ENCODE measurements at places on chromosomes 11 and 22.

DNA sequence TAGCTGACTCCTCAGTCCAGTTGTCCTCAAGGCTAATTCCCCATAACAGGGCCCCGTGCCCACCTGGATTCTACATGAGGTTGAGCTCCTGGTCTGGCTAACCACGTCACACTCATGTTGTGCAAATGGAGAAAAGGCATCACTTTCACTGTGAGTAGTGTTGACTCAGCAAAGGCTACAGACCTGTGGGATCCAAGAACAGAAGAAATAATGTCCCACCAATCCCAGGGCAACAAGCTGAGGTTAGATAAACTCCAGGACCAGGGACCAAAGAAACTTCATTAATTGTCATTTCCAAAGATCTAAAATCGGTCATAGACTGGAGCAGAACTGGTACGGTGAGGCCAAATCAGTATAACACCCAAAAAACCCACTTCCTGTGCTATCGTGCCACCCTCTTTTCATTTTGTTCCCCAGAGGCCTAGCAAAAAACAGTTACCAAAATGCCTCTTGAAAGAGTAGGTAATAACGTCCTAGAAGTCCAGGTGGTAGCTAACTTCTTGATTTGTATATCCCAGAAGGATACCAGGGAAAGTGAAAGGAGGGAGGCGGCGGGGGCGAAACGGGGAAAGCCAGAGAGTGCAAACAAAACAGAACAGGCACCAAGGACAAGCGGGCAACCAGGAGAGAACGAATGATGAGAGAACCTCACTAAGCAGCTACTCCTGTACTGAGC is 1.4 kb downstream of the PCSK7 start:
- DNase-seq, result no peak

DNA sequence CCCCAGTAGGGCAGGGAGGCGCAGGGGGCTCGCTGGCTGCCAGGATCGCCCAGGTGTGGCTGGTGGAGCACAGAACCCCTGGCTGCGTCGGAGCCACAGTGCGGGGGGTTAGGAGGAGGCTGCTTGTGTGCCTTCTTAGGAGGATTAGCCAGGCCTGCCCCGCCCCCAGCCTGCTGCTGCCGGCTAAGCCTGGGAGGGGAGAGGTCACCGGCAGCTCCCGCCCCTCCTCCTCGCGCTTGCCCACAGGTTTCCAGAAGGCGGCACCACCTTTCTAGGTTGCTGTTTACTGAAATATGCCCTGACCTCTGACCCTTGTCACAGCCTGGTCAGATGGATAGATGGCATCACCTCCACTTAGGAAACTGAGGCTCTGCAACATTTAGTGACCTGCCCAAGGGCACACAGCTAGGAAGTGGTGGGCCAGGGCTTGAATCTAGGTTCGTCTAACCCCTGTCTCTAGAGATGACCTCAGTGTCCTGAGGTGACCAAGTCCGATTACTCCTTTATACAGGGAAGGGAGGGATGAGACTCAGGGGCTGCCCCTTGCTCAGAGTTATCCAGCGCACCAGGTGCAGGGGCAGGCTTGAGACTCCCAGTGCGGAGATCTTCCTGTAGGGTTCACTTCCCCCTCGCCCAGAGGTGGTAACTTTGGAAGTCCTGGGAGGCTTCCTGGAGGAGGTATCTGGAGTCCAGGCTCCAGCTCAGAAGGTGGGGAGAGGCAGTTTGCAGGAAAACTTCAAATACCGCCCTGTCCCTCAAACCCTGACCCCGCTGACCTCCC is 44.0 kb downstream of the MYO7A start:
- DNase-seq, result no peak

GRCh38 chr11:121552154-121552553 is 99.4 kb upstream of the SORL1-AS1 start:
- no peak for DNase-seq

- DNase-seq, result no peak
Measured at GRCh38 chr11:134615041-134615615, 203.1 kb upstream of the B3GAT1 start.

DNA sequence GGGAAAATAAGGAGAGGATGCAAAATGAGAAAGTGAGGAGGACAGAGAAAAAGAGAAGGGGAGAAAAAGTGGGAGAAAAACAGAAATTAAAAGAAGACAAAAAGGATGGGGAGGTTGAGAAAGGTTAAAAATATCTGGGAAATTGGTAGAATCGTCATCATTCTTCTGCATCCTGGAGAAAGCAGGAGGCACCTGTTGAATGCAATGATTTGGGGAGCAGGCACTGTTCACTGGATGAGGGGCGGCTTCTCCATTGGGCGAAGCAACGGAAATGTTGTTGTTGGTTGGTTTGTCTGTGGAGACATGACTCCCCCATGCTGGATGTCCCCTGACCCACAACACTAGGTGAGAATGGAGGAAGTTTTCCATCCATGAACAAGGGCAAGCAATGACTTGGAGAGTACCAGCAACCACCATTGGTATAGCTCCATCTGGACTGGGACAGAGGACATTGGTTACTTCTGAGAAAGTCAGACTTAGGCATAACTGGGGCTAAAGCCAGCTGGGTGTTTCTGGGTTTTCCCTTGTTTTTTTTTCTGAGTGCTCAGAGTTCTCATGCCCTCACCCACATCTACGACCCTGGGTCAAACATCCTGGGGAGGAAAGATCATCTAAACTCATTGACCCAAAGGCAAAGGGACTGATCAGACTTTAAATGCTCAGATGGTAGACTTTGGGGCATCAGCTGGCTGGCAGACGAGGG is 11.9 kb upstream of the CD44 start:
- no peak for DNase-seq

DNA sequence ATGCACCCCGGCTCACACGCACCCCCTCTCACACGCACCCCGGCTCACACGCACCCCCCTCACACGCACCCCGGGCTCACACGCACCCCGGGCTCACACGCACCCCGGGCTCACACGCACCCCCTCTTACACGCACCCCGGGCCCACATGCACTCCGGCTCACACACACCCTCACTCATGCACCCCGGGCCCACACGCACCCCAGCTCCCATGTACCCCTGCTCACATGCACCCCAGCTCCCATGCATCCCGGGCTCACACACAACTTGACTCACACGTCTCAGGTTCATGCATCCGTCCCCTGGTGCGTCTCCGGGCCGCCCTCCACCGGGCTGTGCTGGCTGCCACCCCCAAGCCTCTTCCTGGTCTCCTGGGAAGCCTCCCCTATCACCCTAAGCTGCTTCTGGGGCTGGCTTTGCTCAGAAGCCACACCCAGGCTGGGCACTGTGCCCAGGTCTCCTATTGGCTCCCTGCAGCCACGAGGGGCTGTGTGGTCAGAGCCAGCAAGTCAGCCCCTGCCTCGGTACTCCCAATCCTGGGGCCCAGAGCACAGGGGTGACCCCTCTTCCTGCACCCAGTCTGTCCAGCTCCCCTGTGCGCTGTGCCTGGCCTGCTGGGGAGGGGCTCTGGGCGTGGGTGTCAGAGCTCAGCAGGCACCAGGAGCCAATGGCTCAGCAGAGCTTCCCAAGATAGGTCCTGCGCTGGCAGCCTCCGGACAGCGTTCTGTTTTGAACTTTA is 16.9 kb downstream of the TSPAN4 start:
- DNase-seq, result peak; percentile 83

DNA sequence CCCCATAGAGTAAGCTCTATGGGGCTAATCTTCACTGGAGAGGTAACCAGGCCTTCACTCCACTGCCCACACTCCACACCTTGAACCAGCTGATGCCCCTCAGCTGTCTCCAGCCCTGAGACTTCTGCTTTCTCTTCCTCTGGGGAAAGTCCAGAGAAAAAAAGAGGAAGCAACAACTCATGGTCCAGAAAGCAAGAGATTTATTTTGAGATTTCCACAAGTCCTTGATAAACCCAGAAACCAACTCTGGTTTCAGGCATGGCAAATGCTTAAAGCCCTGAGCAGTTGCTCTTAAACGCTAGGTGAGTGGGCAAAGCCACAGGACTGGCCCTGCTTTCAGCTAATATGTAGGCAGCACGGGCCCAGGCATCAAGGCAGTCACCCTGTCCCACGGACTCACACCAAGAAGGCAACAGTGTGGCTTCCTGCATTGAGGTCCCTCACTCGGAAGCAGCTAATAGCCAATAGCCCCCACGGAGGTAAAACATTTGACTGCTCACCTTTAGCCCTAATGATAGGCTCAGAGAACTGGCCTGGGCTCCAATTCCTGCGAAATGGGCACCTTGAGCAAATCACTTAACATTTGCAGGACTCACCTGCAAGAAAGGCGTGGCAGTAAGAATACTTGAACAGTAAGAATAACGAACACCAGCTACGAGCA is 4.3 kb downstream of the CYB561A3 start:
- DNase-seq, result no peak

DNA sequence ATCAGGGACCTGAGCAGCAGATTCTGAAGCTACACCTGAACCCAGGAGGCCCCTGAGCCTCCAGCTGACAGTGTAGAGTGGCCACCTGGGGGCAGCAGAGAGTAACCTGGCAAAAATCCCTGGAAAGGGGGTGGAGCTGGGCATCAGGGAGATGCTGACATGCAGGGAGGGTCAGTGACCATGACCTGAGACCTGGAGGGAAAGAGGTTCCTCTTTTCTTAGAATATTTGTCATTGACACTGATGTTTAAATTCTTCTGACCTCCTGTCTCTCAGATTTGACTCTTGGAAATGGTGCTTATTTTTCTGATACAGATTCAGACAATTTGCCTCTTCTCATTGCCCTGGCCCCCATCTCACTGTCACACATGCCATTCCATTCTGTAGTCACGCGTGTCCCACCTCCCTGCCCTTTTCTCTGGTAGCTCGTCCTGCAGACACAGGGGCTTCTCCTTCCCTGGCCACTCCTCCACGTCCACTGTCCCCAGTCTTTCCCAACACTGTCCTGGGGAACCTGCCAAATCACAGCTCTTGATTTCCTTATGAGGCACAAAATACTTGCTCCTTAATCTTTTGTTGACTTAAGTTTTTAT is 117.2 kb upstream of the IGLL5 start:
- DNase-seq, result no peak

GRCh38 chr11:71284525-71285092 is 32.2 kb upstream of the SHANK2 start:
- no peak for DNase-seq

DNA sequence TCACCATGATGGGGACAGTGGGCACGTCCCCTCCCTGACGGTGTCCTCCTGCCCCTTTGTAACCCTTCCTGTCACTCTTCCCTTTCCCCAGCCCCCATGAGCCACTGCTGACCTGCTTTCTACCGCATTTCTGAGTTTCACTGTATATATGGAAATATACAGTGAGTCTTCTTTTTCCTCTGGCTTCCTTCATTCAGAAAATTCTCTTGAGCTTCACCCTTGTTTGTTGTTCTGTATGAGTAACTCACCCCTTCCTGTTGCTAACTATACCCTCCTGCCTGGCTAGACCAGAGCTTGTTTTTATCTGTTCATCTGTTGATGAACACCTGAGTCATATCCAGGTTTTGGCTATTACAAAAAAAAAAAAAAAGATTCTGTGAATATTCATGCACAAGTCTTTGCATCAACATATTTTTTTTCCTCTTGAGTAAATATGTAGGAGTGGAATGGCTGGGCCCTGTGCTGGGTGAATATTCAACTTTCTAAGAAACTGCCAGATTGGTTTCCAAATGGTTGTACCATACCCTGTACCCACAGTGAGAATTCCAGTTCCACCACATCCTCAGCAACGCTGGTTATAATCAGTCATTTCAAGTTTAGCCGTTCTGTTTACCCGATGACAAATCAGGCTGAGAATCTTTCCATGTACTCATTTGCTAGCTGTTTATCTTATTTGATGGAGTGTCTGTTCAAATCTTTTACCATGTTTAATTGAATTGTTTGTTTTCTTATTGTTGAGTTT is 62.0 kb downstream of the IGF2 start:
- DNase-seq, result no peak

GRCh38 chr11:64805481-64805880 is 2.5 kb upstream of the MAP4K2 start:
- DNase-seq, result no peak

DNA sequence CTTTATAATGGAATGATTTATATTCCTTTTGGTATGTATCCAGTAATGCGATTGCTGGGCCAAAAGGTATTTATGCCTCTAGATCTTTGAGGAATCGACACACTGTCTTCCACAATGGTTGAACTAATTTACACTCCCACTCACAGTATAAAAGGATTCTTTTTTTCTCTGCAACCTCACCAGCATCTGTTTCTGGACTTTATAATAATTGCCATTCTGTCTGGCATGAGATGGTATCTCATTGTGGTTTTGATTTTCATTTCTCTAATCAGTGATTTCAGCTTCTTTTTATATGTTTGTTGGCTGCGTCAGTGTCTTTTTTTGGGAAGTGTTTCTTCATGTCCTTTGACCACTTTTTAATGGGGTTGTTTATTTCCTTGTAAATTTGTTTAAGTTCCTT is 679.3 kb downstream of the JRKL start:
- DNase-seq, result no peak

- DNase-seq, result no peak
Measured at GRCh38 chr11:67062526-67063373, 6.1 kb downstream of the RHOD start.

DNA sequence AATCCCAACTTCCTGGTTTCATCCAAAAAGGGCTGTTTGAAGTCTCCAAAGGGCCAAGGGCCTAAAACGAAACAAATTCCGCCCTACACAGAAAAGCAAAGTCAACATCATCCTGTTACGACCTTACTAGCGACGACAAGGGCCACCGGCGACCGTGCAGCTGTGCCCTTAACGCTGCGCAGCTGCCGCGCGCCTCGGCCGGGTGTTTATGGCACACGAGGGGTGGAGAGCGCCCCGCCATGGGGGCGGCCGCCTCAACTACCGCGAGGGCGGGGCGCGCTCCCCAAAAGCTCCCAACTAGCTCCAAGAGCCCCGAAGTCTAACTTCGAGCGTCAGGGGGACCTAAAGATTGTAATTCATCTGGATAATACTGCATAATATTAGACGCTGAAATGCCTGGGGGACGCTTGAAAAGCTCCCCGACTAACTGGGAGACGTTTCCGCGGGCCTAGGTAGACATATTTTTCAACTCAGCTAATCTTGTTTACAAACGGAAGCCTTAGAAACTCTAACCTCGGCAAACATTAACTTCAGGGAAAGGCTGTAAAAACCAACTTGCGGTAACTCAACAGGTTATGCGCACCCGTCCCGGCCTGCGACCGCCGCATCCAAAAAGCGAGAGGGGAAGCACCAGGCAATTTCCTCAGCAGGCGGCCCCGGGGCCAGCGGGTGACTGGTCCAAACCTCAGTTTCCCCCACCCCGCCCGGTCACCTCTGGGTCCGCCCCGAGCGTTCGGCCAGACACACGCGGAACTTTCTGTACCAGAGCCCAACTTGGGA is 694 bp downstream of the TMEM123 start:
- DNase-seq, result no peak

DNA sequence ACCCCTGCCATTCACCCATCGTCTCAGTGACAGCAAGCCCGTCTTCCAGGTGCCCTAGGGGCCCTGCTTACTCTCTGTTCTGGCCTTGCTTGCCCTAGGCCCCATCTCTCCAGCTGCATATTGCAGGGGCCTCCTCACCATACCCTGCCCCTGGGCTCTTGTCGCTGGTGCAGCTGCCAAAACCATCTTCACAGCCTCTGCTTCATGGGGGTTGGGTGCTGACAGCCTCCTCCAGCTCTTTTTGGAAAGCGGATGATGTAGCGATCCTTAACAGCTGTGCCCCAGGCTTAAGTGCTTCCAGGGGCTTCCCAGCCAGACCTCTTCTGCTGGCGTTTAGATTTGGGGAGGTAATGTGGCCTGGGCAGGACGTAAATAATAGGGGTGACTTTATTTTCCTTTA is 61.2 kb upstream of the SUSD2 start:
- no peak for DNase-seq

All from skeletal muscle cell (primary cell).